ENCODE measurements at places on chromosomes 12 and 14. TPM values are rescaled to one million over a fixed set of nuclear protein-coding genes. Genes with fewer than 3 reads are reported as not detected.

The ZC2HC1C gene
- 0.36 TPM for polyA plus RNA-seq

The MYBPC1 gene
- not detected for polyA plus RNA-seq

The PLA2G1B gene
- not detected for polyA plus RNA-seq

The CPM gene
- polyA plus RNA-seq, result 2.0 TPM

The SLC25A47 gene
- not detected for polyA plus RNA-seq

The DTX1 gene
- polyA plus RNA-seq, result not detected

The KCNMB4 gene
- 1.1 TPM for polyA plus RNA-seq

The KIF5A gene
- 0.09 TPM for polyA plus RNA-seq

The KRT77 gene
- polyA plus RNA-seq, result not detected

The M6PR gene
- 71.1 TPM for polyA plus RNA-seq

The SLC39A2 gene
- polyA plus RNA-seq, result not detected

The SALL2 gene
- 10.1 TPM for polyA plus RNA-seq

The IGF1 gene
- 0.19 TPM for polyA plus RNA-seq

The IFI27L2 gene
- polyA plus RNA-seq, result 187 TPM

The NYNRIN gene
- 5.3 TPM for polyA plus RNA-seq

The STAB2 gene
- not detected for polyA plus RNA-seq

The PYGL gene
- 49.4 TPM for polyA plus RNA-seq
